Ovary (tissue), 10 donors: ENCODE measurements at places on chromosomes 2 and 18. TPM values are rescaled to one million over a fixed set of nuclear protein-coding genes. Genes with fewer than 3 reads are reported as not detected.

DNA sequence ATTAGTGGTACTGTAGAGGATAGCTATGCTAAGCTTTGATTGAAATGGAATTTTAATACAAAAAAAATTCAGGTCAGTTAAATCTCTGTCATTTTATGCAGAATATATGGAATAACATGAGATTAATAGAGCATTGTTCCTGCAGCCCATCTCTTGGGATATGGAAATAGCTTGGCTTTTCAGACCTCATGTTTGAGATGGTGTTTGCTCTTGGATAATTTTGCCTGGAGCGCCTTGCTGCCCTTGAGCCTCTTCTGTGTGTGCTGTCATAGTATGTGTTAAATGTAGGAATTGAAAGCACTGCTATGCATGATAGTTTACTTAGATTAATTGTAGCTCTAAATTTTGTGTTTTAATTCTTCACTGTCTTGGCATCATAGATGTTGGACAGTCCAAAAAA, 27.7 kb downstream of the GALNT1 start:
- H3K27me3 ChIP-seq, result no peaks in the 10 kb centered on the region
- no peaks in the 10 kb centered on the region for H3K36me3 ChIP-seq
- no peak overlapping the region for H3K4me3 ChIP-seq
- no peak for DNase-seq
- H3K27ac ChIP-seq, result no peak overlapping the region

- H3K4me3 ChIP-seq, result no peak overlapping the region
- H3K27me3 ChIP-seq, result no peaks in the 10 kb centered on the region
- H3K36me3 ChIP-seq, result no peaks in the 10 kb centered on the region
- H3K27ac ChIP-seq, result no peak overlapping the region
- no peak for DNase-seq
- H3K4me1 ChIP-seq, result peaks cover 2% of the 10 kb centered on the region
Observed at GRCh38 chr2:113274432-113274831, 4.3 kb downstream of the PAX8 start.

Gene RUFY4
- 0.11 TPM for total RNA-seq

GRCh38 chr2:8872821-8873432, 35.5 kb upstream of the KIDINS220 start:
- H3K27ac ChIP-seq, result no peak overlapping the region
- DNase-seq, result no peak
- no peaks in the 10 kb centered on the region for H3K4me1 ChIP-seq
- H3K4me3 ChIP-seq, result no peak overlapping the region
- no peaks in the 10 kb centered on the region for H3K36me3 ChIP-seq

GRCh38 chr18:67143028-67143427, 373.5 kb downstream of the DSEL start:
- no peak for DNase-seq
- no peak overlapping the region for H3K27ac ChIP-seq
- H3K4me1 ChIP-seq, result no peaks in the 10 kb centered on the region
- no peaks in the 10 kb centered on the region for H3K27me3 ChIP-seq
- no peaks in the 10 kb centered on the region for H3K36me3 ChIP-seq

Gene IHH
- not detected for total RNA-seq

GRCh38 chr2:71830497-71831192, 317.0 kb downstream of the CYP26B1 start:
- no peak for DNase-seq
- H3K36me3 ChIP-seq, result no peaks in the 10 kb centered on the region
- no peaks in the 10 kb centered on the region for H3K4me1 ChIP-seq

DNA sequence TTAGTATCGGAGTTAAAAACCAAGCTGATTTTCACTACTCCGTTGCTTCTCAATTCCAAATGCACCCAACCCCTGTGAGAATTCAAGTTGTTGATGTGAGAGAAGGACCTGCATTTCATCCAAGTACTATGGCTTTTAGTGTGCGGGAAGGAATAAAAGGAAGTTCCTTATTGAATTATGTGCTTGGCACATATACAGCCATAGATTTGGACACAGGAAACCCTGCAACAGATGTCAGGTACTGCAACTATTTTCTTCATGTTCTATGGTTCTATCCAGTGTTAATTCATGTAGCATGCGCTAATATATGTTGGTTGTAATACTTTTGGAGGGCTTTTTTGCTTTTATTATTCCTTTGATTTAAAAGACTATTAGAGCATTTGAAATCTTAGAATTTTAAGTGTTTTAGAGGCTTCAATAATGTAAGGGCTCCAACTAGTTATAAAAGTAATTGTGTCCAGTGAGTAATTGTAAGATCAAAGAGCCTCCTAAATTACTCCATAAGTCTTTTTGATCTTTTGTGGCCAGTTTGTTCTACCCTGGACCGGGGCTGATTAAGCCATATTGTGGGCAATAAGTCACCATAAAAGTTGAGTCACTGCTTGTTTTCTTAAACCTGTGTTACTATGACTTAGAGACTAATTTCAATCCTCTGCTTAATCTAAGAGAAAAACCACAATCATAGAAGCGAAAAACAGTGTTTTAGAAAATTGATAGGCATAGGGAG, 22.9 kb downstream of the DSG4 start:
- H3K27me3 ChIP-seq, result no peaks in the 10 kb centered on the region
- no peaks in the 10 kb centered on the region for H3K36me3 ChIP-seq

- H3K27ac ChIP-seq, result no peak overlapping the region
- H3K36me3 ChIP-seq, result no peaks in the 10 kb centered on the region
- H3K27me3 ChIP-seq, result no peaks in the 10 kb centered on the region
- no peaks in the 10 kb centered on the region for H3K4me1 ChIP-seq
- DNase-seq, result no peak
Observed at GRCh38 chr2:203799908-203800307, 67.7 kb upstream of the CTLA4 start.

Gene SPP2
- total RNA-seq, result not detected

GRCh38 chr2:214465363-214466146, 54.7 kb downstream of the VWC2L start:
- no peaks in the 10 kb centered on the region for H3K27me3 ChIP-seq
- H3K36me3 ChIP-seq, result no peaks in the 10 kb centered on the region
- no peak for DNase-seq
- H3K4me3 ChIP-seq, result no peak overlapping the region

DNA sequence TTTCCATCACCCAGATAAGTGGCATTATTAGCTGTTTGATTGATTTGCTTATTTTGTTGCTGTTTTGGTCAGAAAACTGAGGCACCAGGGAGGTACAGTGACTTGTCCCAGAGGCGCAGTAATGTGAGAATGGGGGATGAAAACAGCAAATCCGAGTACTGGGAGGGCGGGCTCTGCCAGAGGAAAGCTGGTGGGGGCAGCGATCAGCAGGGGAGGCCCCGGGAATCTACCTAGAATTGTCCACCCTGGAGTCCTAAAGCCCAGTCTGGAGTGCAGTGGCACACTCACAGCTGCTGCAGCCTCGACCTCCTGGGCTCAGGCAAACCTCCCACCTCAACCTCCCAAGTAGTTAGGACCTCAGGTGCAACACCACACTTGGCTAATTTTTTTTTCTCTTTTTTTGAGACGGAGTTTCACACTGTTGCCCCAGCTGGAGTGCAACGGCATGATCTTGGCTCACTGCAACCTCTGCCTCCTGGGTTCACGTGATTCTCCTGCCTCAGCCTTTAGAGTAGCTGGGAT, 17.0 kb upstream of the PTMA start:
- no peaks in the 10 kb centered on the region for H3K27me3 ChIP-seq
- H3K27ac ChIP-seq, result no peak overlapping the region
- DNase-seq, result no peak
- H3K36me3 ChIP-seq, result no peaks in the 10 kb centered on the region
- H3K4me3 ChIP-seq, result no peak overlapping the region
- H3K4me1 ChIP-seq, result no peaks in the 10 kb centered on the region

DNA sequence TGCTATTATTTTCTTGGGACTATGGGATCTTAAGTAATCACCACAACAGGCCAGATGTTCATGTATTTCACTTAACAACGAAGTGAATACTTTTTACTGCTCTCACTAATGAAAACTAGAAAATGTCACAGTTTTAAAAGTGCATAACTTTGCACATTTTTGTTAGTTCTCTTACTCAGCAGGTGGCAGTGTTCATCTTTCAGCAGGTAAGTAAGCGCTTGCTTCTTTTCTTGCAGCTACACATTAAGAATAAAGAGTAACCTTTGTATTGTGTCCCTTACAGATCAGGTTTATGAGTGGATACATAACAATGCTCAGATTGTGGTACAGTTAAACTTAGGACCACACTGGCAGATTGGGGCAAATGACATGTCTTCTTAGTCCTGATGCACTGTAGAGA, 61.0 kb downstream of the DAW1 start:
- DNase-seq, result no peak
- no peaks in the 10 kb centered on the region for H3K4me1 ChIP-seq
- H3K27me3 ChIP-seq, result no peaks in the 10 kb centered on the region

GRCh38 chr2:146481629-146482028, 1363.2 kb upstream of the ACVR2A start:
- H3K27ac ChIP-seq, result no peak overlapping the region
- no peak for DNase-seq
- no peaks in the 10 kb centered on the region for H3K27me3 ChIP-seq

- peak overlapping the region; percentile 80 for H3K27ac ChIP-seq
- no peaks in the 10 kb centered on the region for H3K36me3 ChIP-seq
- H3K27me3 ChIP-seq, result no peaks in the 10 kb centered on the region
- H3K4me1 ChIP-seq, result peaks cover 38% of the 10 kb centered on the region
Observed at GRCh38 chr2:152465541-152465940, 130.6 kb downstream of the FMNL2 start.

- DNase-seq, result peak; percentile 64
- H3K27ac ChIP-seq, result peak overlapping the region; percentile 34
- no peaks in the 10 kb centered on the region for H3K36me3 ChIP-seq
- no peak overlapping the region for H3K4me3 ChIP-seq
- H3K27me3 ChIP-seq, result no peaks in the 10 kb centered on the region
Observed at GRCh38 chr18:2883076-2883735, 36.4 kb downstream of the EMILIN2 start.

Gene RAD51AP2
- 0.10 TPM for total RNA-seq
